RWPE1 (cell line): ENCODE measurements at places on chromosomes 1 and 21.

DNA sequence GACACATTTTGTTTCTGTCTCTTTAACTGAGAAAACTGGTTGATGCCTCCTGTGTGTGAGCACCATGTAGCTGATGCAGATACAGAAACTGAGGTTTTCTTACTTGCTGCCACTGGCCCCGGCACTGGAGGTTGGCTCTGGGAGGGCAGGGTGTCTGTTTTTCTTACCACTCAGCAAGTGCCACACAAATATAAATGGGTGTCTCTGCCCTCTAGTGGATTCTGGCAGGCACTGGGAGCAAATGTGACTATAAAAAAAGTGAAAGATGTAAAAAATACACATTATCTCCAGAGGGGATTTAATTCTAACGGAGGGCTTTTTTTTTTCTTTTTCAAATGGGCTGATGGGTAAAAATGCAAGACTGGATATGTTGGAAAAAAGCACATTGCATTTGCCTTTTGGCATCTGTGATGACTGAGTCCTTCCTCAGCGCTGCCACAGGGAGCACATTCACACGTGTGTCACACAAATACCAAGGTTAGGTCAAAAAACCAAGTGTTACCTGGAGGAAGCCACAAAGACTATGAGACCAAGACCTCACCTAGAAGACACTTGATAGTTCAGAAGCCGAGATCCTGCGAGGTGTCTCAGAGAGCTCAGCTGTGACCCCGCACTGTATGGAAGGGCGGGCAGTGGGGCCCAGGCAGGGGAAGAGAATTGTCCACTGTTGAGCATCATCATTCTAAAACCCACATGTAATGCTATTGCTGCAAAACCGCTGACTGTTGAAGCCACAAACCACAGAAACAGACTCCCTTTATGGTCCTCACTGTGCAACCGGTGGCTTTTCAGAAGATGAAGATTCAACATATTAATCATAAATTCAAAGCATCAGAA, 18.9 kb downstream of the PGBD2 start:
- peak; percentile 26 for DNase-seq

DNA sequence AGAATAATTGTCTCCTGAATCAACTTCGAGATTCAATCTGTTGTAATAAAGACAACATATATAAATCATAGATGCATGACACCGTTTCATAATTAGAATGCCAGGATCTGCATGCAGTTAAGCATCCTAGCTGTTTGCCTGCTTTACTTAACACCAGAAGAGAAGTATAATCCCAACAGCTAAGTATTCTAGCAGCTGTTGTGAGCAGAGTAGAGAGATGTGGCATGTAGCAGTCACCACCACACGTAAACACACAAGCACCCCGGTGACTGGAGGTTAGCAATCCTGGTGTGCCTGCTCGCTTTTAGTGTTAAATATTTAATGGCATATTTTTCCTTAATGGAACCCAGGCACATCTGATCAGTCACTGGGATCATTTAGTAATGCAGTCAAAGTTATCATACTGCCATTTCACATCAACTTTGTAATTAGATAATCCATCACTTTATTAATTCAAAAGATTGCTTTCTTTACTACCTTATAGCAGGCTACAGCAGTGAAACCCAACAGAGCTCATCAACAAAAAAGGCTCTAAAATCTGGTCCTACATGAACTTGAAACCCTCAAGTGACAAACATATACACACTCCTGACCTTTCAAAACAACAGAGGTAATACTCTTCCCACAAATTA, 187.9 kb downstream of the SMYD3 start:
- DNase-seq: no peak

GRCh38 chr21:41808094-41808493, 41.2 kb upstream of the RIPK4 start:
- DNase-seq: no peak

DNA sequence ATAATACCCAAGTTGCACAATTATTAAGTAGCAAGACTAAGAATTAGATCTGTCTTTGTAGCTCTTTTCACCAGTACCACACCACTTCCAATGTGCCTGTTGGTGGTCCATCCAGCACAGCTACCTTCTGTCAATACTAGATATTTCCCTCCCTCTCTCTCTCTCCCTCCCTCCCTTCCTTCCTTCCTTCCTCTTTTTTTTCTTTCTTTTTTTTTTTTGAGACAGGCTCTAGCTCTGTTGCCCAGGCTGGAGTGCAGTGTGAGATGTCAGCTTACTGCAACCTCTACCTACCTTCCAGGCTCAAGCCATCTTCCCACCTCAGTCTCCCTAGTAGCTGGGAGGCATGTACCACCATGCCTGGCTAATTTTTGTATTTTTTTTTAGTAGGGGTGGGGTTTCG, 21.1 kb downstream of the KPNA6 start:
- DNase-seq: no peak

- no peak for DNase-seq
These were observed 9.7 kb downstream of the LPAR3 start for GRCh38 chr1:84883286-84883685.

DNA sequence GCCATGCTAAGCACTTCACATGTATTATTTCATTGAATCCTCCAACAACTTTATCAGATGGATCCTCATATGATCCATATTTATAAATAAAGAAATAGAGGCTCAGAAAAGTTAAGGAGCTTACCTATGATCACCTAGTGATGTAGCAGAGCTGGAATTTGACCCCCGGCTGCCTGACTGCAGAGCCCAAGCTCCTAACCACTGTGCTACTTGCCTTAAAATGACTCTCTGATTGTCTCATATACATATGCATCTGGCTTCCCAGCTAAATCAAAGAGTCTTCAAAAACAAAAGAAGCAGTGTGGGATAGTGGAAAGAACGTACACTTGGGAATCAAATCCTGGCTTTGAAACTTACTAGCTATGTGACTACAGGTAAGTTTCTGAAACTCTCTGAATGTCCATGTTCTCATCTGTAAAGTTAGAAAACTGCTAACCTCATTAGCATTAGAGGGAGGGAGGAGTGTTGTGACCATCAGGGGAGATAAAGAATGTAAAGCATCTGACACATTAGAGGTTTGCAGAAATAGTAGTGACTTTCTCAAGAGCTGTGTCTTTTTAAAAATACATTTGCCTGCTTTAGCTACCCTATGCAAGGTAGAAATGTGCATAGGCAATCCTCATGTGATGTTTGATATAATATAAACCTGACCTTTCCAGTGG, 67.2 kb upstream of the BARHL2 start:
- no peak for DNase-seq
